Peyer's patch (tissue), 4 donors: ENCODE measurements at places on chromosomes 7 and 10. TPM values are rescaled to one million over a fixed set of nuclear protein-coding genes. Genes with fewer than 3 reads are reported as not detected.

The RSPH10B2 gene
- total RNA-seq: not detected

DNA sequence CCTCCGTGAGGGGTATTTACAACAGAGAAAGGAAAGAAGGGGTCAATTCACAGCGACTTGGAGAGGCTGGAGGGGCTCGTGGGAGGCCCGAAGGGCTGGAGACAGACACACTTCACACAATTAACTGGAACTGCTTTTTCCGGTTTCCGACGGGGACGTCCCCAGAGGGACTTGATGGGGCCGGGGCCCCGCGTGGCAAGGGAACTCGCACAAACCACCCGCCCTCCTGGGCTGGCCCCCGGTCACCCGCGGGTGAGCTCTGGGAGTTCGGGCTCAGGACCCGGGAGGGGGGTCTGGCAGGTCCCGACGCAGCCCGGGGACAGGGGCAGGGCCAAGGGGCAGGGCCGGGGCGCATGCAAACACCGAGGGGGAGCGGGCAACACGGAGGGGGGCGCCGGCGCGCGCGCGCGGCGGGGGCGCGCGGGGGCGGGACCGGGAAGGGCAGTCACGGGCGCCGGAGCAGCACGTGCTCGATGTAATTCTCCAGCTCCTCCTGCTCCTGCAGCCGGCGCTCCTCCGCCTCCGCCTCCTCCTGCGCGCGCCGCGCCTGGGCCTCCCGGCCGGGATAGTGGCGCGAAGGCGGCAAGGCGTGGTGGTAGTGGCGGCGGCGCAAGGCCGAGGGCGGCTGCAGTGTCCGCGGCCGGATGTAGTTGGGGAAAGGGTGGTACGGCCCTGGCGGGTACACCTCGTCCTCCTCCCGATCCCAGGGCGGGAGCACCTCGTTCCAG lies 2.7 kb downstream of the VGF start:
- no peak for DNase-seq

- DNase-seq: no peak
Observed at GRCh38 chr7:98674461-98674860, 57.4 kb downstream of the NPTX2 start.

DNA sequence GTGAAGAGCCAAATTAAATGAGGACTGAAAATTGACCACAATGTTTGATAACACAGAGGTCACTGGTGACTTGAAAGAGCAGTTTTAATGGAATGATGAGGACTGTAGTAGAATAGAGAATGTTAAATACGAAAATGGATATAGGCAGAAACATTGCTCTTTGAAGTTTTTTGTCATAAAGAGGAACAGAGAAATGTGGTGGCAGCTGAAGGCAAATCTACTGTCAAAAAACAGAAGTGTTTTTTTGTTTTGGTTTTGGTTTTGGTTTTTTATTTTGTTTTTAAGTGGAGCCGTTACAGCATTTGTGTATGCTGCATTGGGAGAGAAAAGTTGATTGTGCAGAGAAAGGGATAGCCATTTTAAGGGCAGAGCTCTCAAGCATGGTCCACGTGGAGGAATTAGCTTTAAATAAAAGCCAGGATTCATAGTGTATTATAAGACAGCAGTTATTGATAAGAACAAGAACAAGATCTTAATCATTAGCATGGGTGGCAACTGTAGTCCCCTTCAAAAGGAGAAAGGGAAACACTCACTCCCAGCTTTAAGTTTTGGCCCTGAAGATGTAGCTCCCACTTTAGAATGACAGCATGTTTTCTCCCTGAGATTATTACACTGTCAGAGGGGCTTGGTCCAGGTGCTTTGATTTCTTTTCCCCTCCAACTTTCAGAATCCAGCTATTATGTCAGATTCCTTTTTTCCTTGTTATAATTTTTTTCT lies 156.7 kb upstream of the BET1 start:
- DNase-seq: no peak

- DNase-seq: no peak
Observed at GRCh38 chr7:132511921-132512320, 64.3 kb downstream of the PLXNA4 start.

DNA sequence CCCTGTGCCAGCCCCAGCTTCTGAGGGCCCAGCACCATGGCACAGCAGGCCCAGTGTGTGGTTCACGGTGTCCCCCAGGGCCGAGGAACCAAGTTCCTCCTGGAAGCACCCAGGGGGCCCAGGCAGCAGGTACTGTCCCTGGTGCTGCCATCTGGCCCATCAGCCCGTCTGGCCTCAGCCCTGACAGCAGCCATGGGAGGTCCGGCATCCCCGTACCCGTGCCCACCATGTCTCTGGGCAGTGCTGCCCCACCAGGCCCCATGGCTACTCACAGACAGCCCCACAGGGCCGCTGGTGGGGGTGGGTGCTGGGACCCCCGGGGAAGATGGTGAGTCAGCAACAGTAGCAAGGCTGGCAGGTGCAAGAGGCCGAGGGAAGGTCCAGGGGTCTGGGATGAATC lies 32.8 kb downstream of the STK32C start:
- no peak for DNase-seq

DNA sequence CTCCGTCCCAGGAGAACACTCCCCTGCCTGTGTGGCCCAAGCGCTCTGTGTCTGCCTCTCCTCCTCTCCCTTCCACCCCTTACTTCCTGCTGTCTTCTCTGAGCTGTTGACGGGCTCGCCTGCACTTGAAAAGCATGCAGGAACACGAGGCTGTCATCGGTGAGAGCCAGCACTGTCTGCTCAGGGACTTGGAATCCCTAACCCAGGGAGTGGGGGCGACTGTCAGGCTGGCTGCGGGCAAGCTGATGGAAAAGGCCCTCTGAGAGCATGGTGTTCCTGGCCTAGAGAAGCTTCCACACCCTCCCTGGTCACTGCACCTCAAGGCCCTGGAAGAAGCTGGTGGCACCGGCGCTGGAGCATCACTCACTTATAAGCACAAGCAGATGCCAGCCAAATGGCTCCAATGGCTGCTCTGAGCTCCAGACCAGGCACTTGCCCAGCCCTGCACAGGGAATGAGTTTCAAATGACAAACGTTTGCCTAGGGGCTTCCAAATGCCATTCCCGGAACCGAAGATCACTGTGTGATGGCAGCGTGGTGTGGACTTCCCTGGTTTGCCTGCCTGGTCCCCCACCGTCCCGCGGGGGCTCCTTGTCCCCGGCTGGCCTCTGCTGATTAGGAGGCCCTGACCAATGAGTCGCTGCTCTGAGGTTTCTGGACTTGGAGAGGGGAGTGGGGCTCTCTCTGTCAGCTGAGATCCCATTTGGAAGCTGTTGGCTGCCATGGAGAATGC lies 56.7 kb upstream of the EBF3 start:
- DNase-seq: no peak

DNA sequence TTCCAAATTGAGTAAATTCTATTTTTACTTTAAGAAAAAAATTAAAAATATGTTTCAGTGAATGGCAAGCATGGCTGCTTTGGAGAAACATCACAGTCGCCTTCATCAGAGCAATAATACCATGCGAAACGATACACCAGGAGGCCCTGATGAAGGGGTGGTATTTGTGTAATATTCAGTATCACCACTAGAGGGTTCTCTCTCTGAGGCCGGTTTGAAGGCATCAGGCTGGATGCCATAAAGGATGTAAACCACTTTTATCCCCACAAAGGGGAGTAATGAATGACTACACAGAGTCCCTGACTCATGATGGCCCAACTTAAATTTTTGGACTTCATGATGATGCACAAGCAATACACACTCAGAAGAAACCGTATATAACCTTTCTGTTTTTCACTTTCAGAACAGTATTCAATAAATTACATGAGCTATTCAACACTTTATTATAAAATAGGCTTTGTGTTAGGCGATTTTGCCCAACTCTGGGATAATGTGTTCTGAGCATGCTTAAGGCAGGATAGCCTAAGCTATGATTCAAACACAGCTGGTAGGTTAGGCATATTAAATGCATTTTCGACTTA lies 95.5 kb downstream of the PPP1R17 start:
- DNase-seq: no peak

DNA sequence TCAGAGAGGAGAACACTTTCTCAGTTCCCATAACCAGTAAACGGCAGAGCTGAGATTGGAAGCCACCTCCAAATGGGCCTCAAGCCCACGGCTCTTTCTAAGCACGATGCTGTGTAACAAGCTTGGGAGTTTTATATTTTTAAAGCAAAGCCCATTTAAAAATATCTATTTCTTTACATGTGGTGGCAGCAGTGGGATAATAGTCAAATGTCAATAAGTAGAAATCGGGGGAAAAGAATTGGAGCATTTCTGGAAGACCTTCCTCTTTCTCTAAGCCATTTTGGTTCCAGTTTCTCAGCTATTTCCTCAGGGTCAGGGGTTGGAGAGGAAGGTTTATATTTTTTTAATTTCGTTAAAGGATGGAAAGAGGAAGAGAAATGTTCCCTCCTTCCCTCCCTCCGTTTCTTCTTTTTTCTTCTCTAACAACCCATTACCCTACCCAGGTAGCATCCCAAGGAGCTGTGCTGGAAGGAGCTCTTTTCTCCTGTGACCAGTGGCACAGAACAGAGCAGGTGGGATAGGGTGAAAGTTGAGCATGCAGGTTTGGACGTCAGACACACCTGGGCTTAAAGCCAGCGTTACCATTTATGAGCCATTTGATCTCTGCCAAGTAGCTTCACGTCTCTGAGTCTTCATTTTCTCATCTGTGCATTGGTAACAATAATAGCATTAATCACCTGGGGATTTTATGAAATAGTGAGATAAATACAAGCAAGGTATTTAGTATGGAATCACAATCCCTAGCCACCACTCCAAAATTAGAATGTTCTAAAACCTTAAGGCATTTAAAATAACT lies 515.7 kb downstream of the RPS24 start:
- no peak for DNase-seq

GRCh38 chr10:44398271-44398670 lies 13.4 kb upstream of the CXCL12 start:
- no peak for DNase-seq

GRCh38 chr10:19904202-19904661 lies 88.0 kb downstream of the PLXDC2 start:
- DNase-seq: no peak
